Left ventricle myocardium inferior (tissue), 1 donor: ENCODE measurements at places on chromosomes 4 and X.

DNA sequence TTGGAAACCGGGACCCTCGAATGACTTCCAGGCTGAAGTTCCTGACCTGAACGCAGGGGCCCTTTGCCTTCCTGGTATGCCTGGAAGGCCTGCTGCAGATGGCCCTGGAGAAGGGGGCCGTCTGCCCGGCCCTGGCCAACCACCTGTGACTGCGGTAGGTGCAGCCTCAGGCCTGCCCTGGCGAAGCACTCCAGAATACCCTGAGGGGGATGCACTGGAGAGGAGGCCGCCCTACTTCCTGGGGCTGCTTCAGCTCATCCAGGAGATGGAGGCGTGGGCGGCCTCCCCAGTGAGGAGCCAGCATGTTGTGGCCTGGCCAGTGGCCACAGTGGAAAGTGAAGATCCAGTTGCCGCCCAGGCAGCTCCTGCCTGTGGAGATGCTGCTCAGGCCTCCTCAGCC is 26.4 kb upstream of the PNMA3 start:
- no peak for DNase-seq

DNA sequence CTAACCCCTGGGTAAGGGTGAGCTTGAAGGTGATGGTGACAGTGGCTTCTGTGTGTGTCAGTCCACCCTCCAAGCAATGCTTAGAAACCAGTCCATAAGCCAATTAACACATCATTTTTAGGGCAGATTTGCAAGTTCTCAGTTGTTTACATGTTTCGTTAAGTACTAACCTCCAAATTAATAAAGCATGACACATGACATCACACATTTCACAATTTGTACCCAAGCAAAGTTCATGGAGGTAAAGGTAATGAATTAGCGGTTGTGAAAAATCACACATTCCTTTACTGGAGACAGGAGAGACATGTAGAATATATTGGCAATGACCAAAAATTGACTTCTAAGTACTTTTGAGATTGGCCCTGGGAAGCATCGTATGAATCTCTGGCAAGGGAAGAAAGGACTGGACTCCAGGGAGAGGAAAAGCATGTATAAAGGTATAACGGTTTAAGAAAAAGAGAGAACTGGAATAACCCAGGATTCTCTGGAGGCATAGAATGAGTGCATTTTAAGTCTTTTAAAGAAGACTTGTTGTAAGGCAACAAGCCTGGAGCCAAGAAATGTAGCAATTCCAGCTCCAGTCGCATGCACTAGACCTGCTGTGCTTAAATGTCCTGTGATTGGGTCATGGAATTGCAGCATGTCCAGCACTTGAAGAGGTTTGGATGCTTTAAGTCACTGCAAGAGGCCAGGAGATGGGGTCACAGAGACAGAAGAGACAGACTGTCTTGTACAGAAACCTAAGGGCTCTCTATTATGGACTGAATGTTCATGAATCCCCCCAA is 34.1 kb downstream of the TRIM2 start:
- no peak for DNase-seq

DNA sequence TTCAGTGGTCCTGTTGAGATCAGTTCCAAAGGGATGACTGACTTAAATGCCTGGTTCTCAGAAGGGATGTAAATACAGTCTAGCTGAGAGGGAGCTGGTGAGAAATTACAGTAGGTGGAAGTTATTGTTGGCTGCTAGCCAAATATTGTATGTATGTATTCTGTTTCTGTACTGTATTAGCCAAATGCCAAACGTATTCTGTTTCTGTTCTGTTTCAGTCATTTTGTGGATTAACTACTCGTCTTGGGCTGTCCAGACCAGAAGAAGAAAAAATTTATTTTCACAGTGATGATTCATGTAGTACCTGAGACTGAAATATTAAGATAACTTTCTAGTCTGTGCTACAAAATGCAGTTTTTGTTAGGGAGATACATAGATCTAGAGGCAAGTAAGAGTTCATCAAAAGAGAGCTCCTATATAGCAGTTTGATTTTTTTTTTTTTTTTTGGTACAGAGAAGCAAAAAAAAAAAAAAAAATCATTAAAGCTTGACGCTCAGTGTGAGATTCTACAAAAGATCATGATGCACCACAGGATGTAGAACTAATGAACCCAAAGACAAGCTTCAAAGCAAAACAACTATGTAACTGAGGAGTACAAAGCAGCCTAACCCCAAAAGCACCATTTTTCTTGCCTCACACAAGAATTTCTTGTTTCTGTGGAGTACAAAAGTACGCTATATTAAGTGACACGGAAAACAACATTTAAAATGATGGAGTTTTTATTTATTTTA is 54.8 kb downstream of the CASP6 start:
- DNase-seq, result no peak

GRCh38 chr4:102503301-102503746 is 2.2 kb downstream of the NFKB1 start:
- no peak for DNase-seq

DNA sequence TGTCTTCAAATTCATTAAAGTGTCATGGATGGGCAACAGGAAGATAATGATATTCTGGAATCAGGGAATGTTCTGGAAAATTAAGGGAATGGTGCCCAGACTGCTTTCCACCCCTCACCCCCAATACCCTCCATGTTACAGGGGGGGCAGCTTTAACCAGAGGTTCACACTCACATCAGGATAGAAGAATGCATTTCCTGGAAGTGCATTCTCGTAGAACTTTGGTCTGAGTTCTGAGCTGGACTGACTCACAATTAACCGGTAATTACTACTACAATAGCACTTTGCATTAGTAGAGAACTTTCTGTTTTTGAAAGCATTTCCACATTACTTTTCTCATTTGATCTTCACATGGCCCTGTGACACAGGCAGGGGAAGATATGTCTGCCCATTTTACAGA is 52.5 kb upstream of the SHISA3 start:
- DNase-seq, result no peak

GRCh38 chrX:78540171-78540570 is 119.0 kb downstream of the RTL3 start:
- DNase-seq, result no peak

GRCh38 chr4:121439669-121440068 is 58.9 kb upstream of the QRFPR start:
- no peak for DNase-seq

DNA sequence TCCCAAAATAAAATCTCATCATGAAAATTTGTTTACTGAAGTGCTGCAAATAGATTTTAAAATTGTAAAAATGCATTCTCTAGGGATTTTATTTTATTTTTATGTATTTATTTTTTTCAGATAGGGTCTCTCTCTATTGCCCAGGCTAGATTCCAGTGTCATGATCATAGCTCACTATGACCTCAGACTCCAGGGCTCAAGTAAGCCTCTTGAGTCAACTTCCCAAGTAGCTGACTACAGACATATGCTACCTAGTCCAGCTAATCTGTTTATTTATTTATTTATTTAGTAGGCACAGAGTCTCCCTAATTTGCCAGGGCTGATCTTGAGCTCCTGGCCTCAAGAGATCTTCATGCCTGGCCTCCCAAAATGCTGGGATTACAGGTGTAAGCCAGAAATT is 317.7 kb upstream of the ANXA10 start:
- DNase-seq, result no peak

GRCh38 chr4:160319868-160320260 is 1217.0 kb downstream of the RAPGEF2 start:
- no peak for DNase-seq
